ENCODE measurements at places on chromosomes 7 and 10.
A peak's percentile ranks its signal among the peaks of the same experiment; 100 is the strongest.

DNA sequence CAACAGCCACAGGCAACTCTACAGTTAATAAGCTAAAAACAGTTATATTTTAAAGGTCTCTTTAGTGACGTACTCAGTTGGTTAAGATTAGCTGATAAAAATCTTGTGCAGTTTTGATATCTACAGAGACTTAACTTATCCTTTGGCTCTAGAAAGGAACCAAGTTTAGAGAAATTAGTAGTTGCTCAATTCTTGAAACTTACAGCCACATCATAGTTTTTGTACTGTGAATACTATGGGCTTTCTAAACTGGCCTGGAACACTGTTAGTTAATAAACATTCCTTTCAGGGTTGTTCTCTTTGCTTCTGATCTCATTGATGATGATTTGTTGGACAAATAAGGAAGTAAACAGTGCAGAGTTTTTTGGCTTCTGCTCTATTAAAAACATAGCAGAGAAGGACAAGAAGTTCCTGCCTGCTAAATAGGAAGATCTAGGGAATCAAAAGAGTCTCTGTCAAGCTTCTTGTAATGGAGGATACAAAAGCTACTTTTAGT is 73.1 kb downstream of the MKLN1 start:
- DNase-seq = no peak

DNA sequence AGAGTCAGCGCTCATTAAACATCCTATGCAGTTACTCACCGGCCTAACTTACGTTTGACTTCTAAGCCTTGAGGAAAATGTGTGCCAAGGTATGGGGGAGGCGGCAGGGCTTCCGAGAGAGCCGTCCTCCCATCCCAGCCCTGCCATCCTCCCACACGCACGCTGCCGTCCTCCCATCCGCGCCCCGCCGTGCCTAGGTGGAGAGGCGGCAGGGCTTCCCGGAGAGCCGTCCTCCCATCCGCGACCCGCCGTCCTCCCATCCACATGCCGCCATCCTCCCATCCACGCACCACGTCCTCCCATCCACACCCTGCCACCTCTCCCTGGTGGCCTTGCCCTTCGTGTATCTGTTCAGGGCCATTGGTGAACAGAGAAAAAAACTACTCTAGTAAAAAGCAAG is 162.7 kb downstream of the PRKAG2 start:
- DNase-seq = no peak

GRCh38 chr7:15723841-15724240 is 37.4 kb upstream of the MEOX2 start:
- DNase-seq = no peak

GRCh38 chr7:72058579-72058978 is 353.6 kb downstream of the CALN1 start:
- DNase-seq = no peak

DNA sequence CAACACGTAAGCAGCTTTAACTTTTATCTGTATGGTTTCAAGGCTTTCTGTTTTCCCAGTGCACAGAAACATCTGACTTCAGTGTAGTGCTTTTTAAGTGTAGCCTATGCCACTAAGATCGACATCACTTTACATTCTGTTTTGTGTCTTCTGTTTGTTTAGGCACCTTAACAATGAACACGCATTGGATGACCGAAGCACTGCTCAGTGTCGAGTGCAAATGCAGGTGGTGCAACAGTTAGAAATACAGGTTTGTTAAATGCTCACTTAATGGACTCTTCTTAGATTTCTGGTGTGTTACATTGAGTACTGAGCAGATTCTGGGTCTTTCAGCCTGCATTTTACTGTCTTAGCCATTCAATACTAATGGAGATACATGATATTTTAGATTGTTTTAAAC is 237.4 kb downstream of the FOXP2 start:
- no peak for DNase-seq

DNA sequence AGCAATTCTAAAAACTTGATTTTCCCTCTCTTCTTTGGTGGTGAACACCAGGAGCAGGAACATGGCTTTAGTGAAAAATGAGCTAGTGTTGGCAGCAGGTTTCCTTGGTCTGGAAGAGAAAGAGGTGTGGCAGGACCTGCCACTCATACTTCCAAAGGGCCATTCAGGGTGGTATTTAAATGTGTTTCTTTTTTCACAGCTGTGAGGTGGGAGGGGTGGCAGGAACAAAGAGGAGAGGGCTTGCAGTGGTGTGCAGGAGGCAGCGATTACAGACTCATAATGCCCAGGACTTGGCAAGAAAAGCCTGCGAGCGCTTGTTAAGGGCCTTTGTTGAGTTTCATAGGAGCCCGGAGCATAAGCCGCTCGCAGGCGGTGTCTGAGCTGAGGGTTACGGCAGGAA is 36.8 kb downstream of the WIPF3 start:
- no peak for DNase-seq

- DNase-seq = no peak
Measured at GRCh38 chr10:5947471-5948207, 29.7 kb downstream of the IL15RA start.

GRCh38 chr7:158314394-158314793 is 273.2 kb downstream of the PTPRN2 start:
- DNase-seq = no peak

- DNase-seq = no peak
Measured at GRCh38 chr7:117937753-117938483, 64.7 kb upstream of the CTTNBP2 start.

DNA sequence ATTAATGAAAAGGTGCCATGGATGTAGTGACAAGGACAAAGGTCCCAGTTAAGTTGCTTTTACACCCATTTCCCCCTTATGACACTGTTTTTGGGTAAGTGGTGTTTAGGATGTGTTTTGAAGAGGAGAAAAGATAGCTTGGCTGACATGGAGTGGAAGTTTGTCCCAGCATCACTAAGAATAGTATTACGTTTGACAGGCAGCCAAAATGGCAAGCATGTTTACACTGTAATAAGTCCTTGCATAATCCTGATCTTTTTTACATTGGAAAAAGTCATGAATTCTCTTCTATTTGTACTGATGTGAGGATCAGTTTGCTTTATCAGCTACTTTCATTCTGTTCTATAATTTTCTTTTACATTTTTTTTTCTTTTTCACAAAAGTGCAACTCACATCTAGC is 137.8 kb downstream of the CHRM2 start:
- DNase-seq = peak; percentile 53

DNA sequence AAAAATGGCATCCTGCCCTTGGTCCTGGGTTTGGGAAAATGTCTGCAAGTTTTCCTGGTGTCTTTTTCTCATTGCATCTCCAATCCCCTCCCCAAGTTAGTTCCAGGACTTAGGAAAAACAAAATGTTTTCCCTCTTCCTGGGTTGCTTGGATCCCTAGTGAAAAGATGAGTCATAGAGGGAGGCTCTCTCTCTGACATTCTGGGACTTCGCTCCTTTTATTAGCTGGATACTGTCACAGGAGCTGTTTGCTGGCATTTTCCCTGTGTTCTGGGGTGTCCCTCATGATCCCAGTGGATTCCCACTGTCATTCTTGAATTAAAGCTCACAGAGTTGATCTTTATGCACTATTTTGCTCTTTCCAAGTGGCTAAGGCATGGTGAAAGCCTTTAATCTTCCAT is 316.4 kb upstream of the MBL2 start:
- no peak for DNase-seq

DNA sequence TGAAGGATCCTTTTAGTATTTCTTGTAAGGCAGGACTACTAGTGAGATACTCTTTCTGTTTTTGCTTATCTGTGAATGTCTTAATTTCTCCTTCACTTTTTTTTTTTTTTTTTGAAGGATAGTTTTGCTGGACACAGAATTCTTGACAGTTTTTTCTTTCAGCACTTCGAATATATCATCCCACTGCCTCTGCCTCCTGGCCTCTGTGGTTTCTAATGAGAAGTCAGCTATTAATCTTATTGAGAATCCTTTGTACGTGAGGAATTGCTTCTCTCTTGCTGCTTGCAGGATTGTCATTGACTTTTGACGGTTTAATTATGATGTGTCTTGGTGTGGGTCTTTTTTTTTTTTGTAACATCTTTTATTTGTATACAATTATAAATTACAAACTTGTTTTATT is 12.6 kb upstream of the WAC start:
- no peak for DNase-seq

DNA sequence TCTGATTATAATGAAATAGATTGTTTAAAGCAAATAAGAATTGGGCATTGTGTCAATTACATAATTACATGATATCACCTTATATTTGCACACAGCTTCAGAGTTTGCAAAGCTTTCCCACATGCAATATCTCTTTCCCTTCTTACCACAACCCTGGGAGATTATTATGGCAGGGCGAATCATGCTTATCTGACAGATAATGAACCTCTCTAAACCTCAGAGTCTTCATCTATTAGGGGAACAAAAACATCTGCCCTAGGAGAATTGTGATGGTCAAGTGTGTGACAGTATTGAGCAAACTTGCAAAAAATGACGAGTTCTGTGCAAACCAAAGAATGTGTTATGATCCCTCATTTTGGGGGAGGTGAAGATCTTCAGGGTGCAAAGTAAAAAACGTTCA is 90.0 kb downstream of the MYOF start:
- no peak for DNase-seq

GRCh38 chr7:56079450-56080185 is 13.1 kb downstream of the PHKG1 start:
- no peak for DNase-seq

GRCh38 chr7:47330561-47331178 is 251.2 kb downstream of the TNS3 start:
- DNase-seq = no peak

DNA sequence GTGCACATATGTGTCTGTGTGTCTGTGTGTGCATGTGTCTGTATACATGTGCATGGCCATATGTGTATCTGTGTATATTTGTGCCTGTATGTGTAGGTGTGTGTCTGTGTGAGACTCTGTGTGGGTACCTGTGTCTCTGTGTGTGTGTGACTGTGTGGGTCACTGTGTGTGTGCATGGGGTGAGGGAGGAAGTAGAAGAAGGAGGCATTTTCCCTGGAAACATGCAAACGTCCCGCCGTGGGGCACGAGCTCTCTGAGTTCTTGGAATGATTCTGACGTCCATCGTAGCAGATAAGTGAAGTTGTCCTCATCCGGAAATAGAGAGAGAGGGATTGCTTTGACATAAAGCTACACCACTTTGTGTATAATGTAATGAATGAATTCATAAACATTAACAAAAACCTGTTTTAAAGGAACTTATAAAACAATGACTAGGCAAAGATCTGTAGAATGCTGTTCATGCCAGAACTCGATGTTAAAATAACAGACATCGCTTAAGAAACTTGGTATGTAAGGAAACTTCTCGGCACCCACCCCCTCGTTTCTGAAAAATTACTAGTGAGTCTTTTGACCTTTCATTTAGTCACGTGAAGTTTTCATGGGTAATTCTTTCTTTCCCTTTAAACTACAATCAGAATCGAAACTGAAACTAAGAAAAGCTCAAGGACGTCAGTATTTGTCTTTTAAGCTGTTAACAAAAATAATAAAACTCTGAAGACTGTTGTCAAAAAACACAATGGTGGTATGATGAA is 43.6 kb upstream of the KLF6 start:
- peak; percentile 61 for DNase-seq

- DNase-seq = no peak
Measured at GRCh38 chr10:11183015-11183414, 165.3 kb downstream of the CELF2 start.

- DNase-seq = no peak
Measured at GRCh38 chr10:48406658-48407057, 100.2 kb downstream of the MAPK8 start.

- DNase-seq = no peak
Measured at GRCh38 chr10:128812000-128812399, 655.0 kb upstream of the MGMT start.

GRCh38 chr10:22343731-22344130 is 1.6 kb upstream of the SPAG6 start:
- DNase-seq = no peak
